ENCODE measurements at places on chromosomes 12 and 14. TPM values are rescaled to one million over a fixed set of nuclear protein-coding genes. Genes with fewer than 3 reads are reported as not detected.

The BATF gene
- total RNA-seq: not detected

GRCh38 chr14:97070259-97070658 is 273.1 kb downstream of the VRK1 start:
- H3K27me3 ChIP-seq: peaks cover 4% of the 10 kb centered on the region
- no peak overlapping the region for H3K27ac ChIP-seq
- no peaks in the 10 kb centered on the region for H3K36me3 ChIP-seq
- DNase-seq: no peak
- H3K4me3 ChIP-seq: no peak overlapping the region
- no peaks in the 10 kb centered on the region for H3K4me1 ChIP-seq

- H3K27ac ChIP-seq: peak overlapping the region; percentile 71
- H3K4me3 ChIP-seq: no peak overlapping the region
- peaks cover 6% of the 10 kb centered on the region for H3K27me3 ChIP-seq
- no peak for DNase-seq
- peaks cover 10% of the 10 kb centered on the region for H3K4me1 ChIP-seq
- no peaks in the 10 kb centered on the region for H3K36me3 ChIP-seq
Measured at GRCh38 chr14:74919421-74920165, 3.5 kb downstream of the RPS6KL1 start.

DNA sequence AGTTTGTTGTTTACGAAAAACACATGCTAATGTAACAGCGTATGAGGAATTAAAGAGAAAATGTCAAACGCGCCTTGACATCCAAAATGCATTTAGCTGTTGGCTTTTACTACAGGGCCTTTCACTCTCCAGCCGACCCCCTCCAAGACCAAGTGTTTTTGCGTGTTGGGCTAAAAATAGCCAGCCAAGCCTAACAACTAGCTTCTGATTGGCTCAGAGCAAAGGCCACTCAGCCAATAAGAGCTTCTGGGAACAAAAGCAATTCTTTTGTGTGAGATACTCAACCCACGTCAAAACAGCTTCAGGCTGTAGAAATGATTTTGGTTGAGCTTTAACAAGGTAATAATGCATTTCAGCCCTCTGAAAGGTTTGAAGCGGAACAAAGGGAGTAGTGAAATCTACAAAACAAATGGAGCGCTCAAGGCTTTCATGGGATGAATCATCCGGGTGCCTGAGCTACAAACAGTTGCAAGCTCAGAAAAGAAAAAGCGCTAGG is 198.7 kb upstream of the DCN start:
- H3K4me3 ChIP-seq: peak overlapping the region; percentile 90
- peak; percentile 53 for DNase-seq
- H3K27ac ChIP-seq: peak overlapping the region; percentile 76
- peaks cover 57% of the 10 kb centered on the region for H3K4me1 ChIP-seq

DNA sequence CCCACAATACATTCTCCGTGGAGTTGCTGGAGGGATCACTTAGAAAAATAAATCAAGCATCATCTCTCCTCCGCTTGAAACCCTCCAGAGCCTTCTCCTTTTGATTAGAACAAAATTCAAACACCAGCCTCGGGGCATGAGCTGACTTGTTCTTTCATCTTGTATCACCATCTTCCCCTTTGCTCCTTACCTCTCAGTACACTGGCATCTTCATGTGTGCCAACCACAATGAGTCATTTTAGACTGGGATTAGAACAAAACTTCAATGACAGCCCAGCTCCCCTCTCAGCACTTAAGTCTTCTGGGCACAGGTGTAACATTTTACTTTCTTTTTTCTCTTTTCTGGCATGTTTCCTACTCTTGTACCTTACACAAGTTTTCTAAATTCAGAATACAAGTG is 1159.2 kb upstream of the TMEM132C start:
- H3K27ac ChIP-seq: no peak overlapping the region
- H3K36me3 ChIP-seq: no peaks in the 10 kb centered on the region
- H3K27me3 ChIP-seq: no peaks in the 10 kb centered on the region

- H3K27ac ChIP-seq: peak overlapping the region; percentile 96
- H3K4me3 ChIP-seq: peak overlapping the region; percentile 53
- no peaks in the 10 kb centered on the region for H3K36me3 ChIP-seq
- no peak for DNase-seq
Measured at GRCh38 chr14:78746086-78746595, 576.0 kb downstream of the NRXN3 start.

DNA sequence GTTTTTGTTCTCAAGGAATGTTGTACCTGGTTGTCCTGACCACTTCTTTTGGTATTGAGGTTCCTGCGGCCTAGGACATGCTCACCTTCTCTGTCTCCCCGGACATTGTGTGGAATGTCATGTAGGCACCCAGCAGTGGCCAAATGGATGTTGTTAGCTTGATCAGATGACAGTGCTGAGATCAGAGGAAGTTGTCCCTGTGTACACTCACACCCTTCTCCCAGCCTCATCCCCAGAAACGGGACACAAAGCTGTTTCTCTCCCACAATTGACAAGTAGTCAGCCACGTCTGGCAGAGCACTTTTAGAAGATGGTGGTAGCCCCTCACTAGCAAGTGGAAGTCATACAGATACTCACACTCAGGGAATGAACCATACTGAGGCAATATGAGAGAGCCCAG is 3.0 kb downstream of the PLEKHH1 start:
- H3K4me1 ChIP-seq: peaks cover 56% of the 10 kb centered on the region
- H3K27ac ChIP-seq: no peak overlapping the region
- no peak for DNase-seq
- peak overlapping the region; percentile 3 for H3K4me3 ChIP-seq
- peaks cover under 1% of the 10 kb centered on the region for H3K27me3 ChIP-seq
- no peaks in the 10 kb centered on the region for H3K36me3 ChIP-seq

DNA sequence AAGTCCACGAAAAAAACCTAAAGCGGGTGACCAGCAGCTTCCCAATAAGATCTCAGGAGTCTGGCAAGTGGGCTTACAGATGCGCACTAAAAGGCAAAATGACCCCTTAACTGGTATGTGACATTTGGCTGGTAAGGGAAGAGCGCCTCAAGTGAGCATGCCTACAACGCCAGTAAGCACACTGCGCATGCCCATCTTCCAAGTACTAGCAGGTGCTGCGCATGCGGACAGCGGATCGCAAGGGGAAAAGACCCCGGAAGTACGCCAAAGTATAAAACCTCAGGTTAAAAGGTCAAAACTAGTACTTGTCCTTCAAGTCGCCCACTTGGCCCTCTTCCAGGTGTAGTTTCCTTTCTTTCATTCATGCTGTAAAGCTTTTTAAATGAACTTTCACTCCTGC is 518.5 kb upstream of the MDGA2 start:
- no peaks in the 10 kb centered on the region for H3K36me3 ChIP-seq
- no peak overlapping the region for H3K27ac ChIP-seq
- no peaks in the 10 kb centered on the region for H3K27me3 ChIP-seq
- no peak for DNase-seq
- H3K4me1 ChIP-seq: no peaks in the 10 kb centered on the region
- H3K4me3 ChIP-seq: no peak overlapping the region

DNA sequence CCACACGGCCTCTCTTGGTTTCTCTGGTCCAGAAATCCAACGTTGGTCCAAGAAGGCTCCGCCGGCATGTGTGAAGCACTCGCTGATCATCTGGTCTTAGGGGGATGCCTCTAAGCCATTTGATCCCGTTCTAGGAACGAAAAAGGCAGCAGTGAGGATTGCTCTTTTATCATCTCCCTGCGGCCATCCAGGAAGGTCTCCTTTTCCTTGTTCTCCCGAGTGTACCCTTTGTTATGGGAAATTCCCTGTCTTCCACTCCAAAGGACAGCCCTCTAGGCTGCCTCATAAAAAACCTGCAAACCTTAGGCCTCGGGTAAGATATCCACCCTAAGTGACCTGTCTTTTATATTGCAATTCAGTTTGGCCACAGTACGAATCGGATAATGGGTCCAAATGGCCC is 85.8 kb downstream of the TMTC3 start:
- H3K27ac ChIP-seq: no peak overlapping the region
- no peak overlapping the region for H3K4me3 ChIP-seq
- H3K27me3 ChIP-seq: no peaks in the 10 kb centered on the region
- H3K4me1 ChIP-seq: no peaks in the 10 kb centered on the region

GRCh38 chr14:81311141-81311540 is 89.0 kb downstream of the STON2 start:
- no peaks in the 10 kb centered on the region for H3K36me3 ChIP-seq
- peaks cover 38% of the 10 kb centered on the region for H3K4me1 ChIP-seq
- H3K27me3 ChIP-seq: no peaks in the 10 kb centered on the region
- H3K27ac ChIP-seq: no peak overlapping the region
- H3K4me3 ChIP-seq: no peak overlapping the region

DNA sequence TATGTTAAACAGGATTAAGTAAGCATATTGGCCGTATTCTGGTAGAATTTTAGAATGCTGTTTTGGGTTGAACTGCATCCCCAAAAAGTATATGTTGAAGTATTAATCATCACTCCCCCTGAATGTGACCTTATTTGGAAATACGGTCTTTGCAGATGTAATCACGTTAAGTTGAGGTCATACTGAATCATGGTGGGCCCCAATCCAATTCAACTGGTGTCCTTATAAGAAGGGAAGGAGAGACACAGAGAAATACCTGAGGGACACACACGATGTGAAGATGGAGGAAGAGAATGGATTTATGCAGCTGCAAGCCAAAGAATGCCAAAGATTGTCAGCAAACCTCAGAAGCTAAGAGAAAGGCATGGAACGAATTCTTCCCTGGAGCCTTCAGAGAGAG is 268.6 kb downstream of the ITPR2 start:
- no peak for DNase-seq
- H3K36me3 ChIP-seq: no peaks in the 10 kb centered on the region
- H3K4me1 ChIP-seq: no peaks in the 10 kb centered on the region
- H3K4me3 ChIP-seq: no peak overlapping the region
- no peak overlapping the region for H3K27ac ChIP-seq

The FOXM1 gene
- 147 TPM for total RNA-seq

DNA sequence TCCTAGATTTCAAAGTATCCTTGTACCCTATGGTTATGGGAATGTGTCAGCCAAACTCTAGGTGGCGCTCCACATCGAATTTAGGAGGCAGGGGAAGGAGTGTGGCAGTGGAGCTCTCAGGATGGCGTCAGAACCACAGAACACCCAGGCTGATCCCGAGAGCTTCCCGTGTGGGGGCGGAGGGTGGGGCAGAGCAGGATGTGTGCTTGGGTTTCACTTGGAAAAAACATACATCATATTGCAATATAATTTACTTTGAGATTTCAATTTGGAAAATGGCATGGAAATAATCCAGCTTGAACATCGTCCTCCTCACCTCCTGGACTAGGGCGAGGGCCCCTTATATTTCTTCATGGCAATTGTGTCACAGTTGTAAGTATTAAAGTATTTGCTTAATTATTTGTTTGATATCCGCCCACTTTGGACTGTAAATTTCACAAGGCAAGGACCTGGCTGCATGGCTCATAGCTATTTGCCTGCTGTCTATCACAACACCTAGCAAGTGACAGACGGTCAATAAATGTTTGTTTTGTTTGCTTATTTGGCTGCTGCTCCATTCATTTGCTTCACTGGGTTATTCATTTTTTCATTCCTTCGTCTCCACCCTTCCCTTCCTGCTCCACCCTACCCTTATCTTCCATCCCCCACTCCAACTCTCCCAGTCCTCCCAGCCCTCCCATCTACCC is 221.5 kb upstream of the HMGA2 start:
- no peaks in the 10 kb centered on the region for H3K36me3 ChIP-seq
- H3K27ac ChIP-seq: no peak overlapping the region
- no peaks in the 10 kb centered on the region for H3K27me3 ChIP-seq
- peak; percentile 77 for DNase-seq
- peaks cover 9% of the 10 kb centered on the region for H3K4me1 ChIP-seq

The CDC42BPB gene
- total RNA-seq: 94.8 TPM

The PLEKHH1 gene
- 35.7 TPM for total RNA-seq

DNA sequence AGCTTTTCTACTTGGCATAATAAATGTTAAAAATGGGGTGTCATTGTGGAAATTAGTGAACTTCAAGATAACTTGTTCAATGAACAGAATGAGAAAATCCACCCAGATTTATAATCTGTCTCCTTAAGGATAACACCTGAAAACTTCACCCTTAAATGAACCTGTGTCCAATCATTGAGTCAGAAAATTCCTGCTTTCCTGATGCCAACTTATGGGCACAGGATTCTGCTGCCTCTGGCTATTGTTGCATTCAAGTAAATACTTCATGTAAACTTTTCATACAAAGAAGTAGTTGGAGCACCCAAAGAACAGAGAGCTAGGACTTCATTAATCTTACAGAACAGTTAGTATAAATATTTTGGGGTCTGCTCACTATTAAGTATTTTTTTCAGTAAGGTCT is 98.9 kb upstream of the PLEKHA5 start:
- H3K27me3 ChIP-seq: no peaks in the 10 kb centered on the region
- peaks cover 16% of the 10 kb centered on the region for H3K36me3 ChIP-seq
- no peak overlapping the region for H3K27ac ChIP-seq
- no peak for DNase-seq
- H3K4me3 ChIP-seq: no peak overlapping the region

The CMTM5 gene
- total RNA-seq: 3.1 TPM

The PTCSC3 gene
- not detected for total RNA-seq

DNA sequence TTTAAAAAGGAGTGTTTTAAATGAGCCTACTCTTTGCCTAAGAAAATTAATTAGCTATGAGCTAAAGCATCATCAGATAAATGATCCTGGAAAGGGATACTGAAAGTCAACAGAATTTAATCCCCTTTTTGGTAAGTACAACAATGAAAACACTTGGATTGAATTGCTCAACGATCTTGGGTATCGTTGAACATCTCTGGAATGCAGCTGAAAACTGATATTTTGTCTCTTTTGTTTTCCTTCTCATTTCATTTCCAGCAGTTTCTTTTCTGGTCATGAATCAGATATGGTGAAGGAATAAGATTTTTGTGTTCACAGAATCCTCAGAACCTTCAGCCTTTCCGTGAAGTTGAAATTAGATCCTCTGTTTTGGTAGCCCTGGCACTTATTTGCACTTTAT is 771.2 kb downstream of the FSCB start:
- DNase-seq: no peak
- no peak overlapping the region for H3K27ac ChIP-seq
- no peak overlapping the region for H3K4me3 ChIP-seq
- H3K36me3 ChIP-seq: no peaks in the 10 kb centered on the region
- H3K27me3 ChIP-seq: no peaks in the 10 kb centered on the region
- no peaks in the 10 kb centered on the region for H3K4me1 ChIP-seq

- no peaks in the 10 kb centered on the region for H3K36me3 ChIP-seq
- no peak overlapping the region for H3K27ac ChIP-seq
- no peak for DNase-seq
- H3K4me3 ChIP-seq: no peak overlapping the region
- peaks cover 9% of the 10 kb centered on the region for H3K27me3 ChIP-seq
Measured at GRCh38 chr12:107178776-107179175, 85.4 kb upstream of the CRY1 start.

The GPRC5D gene
- not detected for total RNA-seq

The C1QL4 gene
- total RNA-seq: 0.63 TPM

DNA sequence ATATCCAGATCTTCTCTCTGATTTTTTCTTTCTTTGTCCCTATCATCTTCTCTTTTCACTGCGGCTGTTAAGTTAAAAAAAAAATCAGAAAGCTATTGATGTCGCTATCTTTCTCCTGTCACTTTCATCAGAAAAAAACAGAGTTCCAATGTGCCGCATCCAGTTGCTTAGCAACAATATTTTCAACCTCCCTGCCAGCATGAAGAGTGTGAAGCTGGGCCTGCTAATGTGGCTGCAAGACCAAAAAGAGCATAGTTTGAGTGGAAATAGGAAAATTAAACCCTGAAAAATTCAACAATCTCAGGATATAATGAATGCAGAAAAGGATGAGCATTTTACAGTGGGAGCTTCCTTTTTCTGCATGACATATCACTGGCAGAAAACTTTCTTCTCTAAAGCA is 1025.4 kb upstream of the LRFN5 start:
- no peaks in the 10 kb centered on the region for H3K27me3 ChIP-seq
- no peak overlapping the region for H3K4me3 ChIP-seq
- DNase-seq: no peak
- H3K36me3 ChIP-seq: no peaks in the 10 kb centered on the region
- H3K27ac ChIP-seq: no peak overlapping the region

The KRT78 gene
- not detected for total RNA-seq

- no peaks in the 10 kb centered on the region for H3K4me1 ChIP-seq
- no peak overlapping the region for H3K27ac ChIP-seq
- H3K27me3 ChIP-seq: peaks cover 2% of the 10 kb centered on the region
Measured at GRCh38 chr14:54085232-54085761, 128.7 kb upstream of the BMP4 start.

Data from neural crest cell (in vitro differentiated cells).